ENCODE measurements at places on chromosomes 3 and 15. TPM values are rescaled to one million over a fixed set of nuclear protein-coding genes. Genes with fewer than 3 reads are reported as not detected.
A peak's percentile ranks its signal among the peaks of the same experiment; 100 is the strongest.

- no peaks in the 10 kb centered on the region for H3K27me3 ChIP-seq
- H3K27ac ChIP-seq, result no peak overlapping the region
- H3K4me1 ChIP-seq, result no peaks in the 10 kb centered on the region
- no peak for DNase-seq
- no peak overlapping the region for H3K4me3 ChIP-seq
- no peaks in the 10 kb centered on the region for H3K36me3 ChIP-seq
Measured at GRCh38 chr15:29062179-29062591, 176.4 kb downstream of the APBA2 start.

GRCh38 chr3:182259579-182259978 is 533.7 kb upstream of the ATP11B start:
- no peaks in the 10 kb centered on the region for H3K36me3 ChIP-seq
- H3K27ac ChIP-seq, result no peak overlapping the region
- H3K27me3 ChIP-seq, result no peaks in the 10 kb centered on the region
- no peak for DNase-seq

GRCh38 chr3:184503647-184504046 is 57.9 kb upstream of the EPHB3 start:
- no peaks in the 10 kb centered on the region for H3K27me3 ChIP-seq
- no peak overlapping the region for H3K27ac ChIP-seq
- DNase-seq, result no peak
- no peaks in the 10 kb centered on the region for H3K4me1 ChIP-seq
- no peak overlapping the region for H3K4me3 ChIP-seq

The KIF7 gene
- total RNA-seq, result 17.3 TPM

GRCh38 chr15:75195122-75195765 is 6.4 kb upstream of the C15orf39 start:
- H3K27ac ChIP-seq, result no peak overlapping the region
- no peaks in the 10 kb centered on the region for H3K27me3 ChIP-seq
- peak; percentile 48 for DNase-seq
- no peaks in the 10 kb centered on the region for H3K36me3 ChIP-seq
- no peak overlapping the region for H3K4me3 ChIP-seq
